ENCODE measurements at places on chromosomes 3 and 15.

DNA sequence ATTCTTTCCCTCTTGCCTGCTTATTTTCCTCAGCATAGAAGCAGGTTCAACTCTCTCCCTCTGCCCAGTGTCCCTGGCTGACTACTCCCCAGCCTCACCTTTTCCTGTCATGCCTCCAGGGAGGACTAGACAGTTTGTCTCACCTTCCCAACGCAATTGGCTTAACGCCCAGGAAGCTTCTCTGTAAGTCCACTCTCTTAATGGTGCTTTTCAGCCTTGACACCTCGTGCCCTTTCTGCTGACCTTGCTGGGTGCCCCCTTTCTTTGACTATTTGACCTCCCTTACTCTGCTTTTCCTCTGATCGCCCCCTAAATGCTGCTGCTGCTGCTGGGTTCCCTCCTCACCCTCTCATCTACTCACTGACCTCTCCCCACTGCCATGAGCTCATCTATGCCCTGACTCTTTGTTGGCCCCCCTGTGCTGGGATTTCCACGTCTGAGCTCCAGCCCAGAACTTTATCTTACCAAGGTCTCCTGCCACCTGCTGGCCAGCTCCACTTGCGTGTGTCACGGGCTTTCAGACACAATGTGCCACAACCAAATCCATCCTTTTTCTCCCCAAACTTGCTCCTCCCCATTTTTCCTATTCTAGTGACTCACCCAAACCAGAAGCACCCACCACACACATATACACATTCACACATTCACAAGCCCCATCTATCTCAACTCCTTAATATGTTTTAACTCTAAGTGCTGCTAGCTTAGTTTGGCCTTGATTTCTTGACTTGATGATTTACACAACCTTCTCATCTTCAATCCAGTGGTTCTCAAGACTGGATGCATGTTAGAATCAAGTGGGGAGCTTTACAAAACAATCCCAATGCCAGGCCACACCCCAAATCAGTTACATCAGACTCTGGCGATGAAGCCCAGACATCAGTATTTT, 16.6 kb downstream of the EPB42 start:
- DNase-seq: peak; percentile 48

DNA sequence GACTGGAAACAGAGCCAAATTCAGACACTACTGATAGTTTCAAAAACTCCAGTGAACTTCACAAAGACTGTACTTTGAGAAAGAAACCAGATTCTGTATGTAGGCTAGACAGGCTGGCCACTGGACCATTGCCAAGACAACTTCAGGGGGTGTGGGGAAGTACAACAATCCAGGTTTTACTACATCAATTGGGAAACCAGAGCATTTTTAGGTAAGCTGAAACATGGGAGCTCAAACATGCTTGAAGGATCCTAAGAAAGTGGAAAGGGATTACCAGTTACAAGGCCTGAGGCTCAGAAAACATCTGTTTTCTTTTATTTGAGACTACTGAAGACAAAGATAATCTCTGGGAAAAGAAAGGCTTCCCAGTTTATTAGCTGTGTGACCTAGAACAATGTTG, 26.9 kb upstream of the ZNF280D start:
- DNase-seq: no peak

DNA sequence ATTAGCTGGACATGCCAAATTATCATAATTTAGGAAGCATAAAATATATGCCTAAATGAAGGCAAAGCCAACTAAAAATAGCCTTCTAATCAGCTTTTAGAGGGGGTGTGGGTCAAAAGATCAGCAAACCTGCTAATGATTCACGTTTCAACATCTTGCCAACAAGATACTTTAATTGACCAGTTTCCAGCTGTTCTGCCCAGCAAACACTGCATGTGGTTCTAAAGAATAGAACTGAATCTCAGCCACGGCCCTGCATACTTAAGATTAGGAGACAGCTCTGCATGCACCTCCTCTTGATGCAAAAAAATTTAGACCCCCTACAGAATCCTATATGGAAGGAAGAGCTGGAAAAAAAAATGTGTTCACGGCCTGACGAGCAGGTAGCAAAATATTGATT, 500.5 kb downstream of the TBL1XR1 start:
- no peak for DNase-seq

- DNase-seq: no peak
Measured at GRCh38 chr3:151557068-151557840, 96.4 kb upstream of the IGSF10 start.

DNA sequence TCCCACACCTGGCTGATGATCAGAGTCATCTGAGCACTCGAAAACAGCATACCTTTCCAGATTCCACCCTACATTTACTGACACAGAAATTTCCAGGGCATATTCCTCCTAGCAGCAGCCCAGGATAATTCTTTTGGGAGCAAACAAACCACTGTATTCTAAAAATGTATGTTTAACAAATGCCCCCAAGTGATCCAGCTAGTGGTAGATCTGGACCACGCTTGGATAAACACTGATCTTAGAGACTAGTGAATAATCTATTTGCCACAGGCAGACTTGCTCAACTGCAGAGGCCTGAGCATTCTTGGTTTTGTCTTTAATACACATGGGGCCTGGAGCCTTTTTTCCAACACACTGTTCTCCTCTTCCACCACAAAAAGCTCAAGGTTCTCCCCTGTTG, 89.6 kb downstream of the TM4SF4 start:
- DNase-seq: no peak

DNA sequence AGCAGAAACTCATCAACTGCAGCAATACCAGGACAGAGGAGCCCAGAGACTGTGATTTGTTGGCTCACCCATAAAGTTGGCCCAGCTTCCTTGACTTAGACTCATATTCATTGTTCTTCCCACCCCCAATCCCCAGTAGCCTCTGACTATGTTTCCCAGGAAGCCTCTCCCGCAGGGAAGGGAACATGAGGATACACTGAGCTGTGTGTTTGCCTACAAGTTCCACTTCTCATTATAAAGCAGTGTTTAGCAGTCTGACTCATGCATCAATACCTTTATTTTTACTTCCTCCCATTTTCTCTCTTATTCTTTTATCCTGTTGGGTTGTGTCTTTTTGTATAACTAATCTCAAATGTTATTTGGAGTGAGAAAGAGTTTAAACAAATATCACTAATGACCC, 111.6 kb upstream of the PHLDB2 start:
- DNase-seq: no peak

GRCh38 chr15:43214592-43215295, 6.1 kb downstream of the EPB42 start:
- DNase-seq: no peak

DNA sequence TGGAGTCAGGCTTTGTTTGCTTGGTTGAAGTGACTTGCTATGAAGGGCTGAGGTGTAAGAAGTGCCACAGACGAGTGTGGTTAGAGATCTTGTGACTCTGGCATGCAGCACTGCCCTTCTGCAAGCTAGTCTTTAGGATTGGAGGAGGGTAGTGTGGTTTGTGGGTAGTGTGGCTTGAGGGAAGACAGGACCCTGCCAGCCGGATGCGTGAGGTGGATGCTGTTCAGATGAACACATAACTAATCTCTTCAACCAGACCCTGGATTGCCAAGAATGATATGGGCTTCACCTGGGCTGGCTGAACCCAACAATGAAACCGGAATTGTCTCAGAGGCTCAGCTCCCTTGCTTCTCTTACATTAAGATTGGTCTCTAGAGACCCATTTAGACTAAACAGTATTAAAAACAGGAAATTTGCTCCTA, 32.7 kb downstream of the STARD9 start:
- DNase-seq: peak; percentile 44

DNA sequence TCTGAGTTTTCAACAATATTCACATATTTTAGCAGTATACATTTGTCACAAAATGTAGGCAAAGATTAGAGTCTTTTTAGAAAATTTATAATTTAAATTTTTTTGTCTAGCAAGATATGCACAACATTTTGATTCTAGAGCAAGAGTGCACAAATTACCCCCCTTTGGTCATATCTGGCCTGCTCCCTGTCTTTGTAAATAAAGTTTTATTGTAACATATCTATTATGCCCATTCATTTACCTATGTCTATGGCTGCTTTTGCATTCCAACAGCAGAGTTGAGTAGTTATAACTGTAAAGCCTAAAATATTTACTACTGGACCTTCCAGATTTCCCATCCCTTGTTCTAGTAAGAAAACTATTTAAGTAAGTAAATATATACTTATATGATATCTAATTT, 430.7 kb downstream of the EDEM1 start:
- DNase-seq: no peak

- DNase-seq: peak; percentile 11
Measured at GRCh38 chr3:57382933-57383332, 90.4 kb upstream of the ASB14 start.

GRCh38 chr3:156781310-156782230, 44.6 kb upstream of the LEKR1 start:
- DNase-seq: no peak

GRCh38 chr3:125110016-125110875, 54.4 kb upstream of the HEG1 start:
- DNase-seq: peak; percentile 93

GRCh38 chr3:23071296-23071695, 131.8 kb upstream of the UBE2E2 start:
- no peak for DNase-seq

GRCh38 chr15:62138124-62138523, 27.0 kb downstream of the C2CD4B start:
- DNase-seq: peak; percentile 24

All from muscle of back (tissue), 13 donors.